ENCODE measurements at places on chromosomes 11 and 22.

DNA sequence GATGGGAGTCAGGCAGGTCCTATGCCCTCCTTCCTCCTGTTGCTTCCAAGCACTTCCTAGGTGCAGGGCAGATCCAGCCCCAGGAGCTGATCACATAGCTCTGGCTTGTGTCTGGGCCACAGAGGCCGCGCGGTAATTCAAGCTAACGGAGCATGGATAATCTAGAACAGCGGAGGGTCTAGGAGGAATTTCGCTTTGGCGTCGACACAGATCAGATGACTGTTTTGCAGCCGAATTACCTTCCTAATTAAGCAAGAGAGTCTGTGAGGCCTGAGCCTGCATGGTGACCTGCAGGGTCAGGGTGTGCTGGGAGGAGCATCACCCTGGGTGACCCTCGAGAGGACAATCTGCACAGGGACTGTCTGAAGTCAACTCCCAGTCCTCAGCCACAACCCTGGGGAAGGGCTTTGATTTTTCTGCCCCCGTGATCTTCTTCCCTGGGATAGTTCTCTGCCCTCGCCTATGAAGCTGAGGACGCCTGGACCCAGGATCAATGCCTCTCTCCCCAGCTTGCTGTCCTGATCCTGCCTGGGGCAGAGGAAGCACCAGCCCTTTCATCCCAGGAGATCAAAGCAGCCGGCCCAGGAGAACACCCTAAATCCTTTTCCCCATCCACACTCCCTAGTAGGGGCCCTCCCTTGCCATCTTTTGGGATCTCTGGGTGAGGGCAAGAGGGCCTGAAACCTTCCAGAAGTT lies 11.0 kb downstream of the NECTIN1 start:
- DNase-seq: peak; percentile 56

GRCh38 chr11:74000307-74001133 lies 8.4 kb downstream of the UCP3 start:
- no peak for DNase-seq

GRCh38 chr11:115193914-115194801 lies 310.1 kb downstream of the CADM1 start:
- DNase-seq: no peak

DNA sequence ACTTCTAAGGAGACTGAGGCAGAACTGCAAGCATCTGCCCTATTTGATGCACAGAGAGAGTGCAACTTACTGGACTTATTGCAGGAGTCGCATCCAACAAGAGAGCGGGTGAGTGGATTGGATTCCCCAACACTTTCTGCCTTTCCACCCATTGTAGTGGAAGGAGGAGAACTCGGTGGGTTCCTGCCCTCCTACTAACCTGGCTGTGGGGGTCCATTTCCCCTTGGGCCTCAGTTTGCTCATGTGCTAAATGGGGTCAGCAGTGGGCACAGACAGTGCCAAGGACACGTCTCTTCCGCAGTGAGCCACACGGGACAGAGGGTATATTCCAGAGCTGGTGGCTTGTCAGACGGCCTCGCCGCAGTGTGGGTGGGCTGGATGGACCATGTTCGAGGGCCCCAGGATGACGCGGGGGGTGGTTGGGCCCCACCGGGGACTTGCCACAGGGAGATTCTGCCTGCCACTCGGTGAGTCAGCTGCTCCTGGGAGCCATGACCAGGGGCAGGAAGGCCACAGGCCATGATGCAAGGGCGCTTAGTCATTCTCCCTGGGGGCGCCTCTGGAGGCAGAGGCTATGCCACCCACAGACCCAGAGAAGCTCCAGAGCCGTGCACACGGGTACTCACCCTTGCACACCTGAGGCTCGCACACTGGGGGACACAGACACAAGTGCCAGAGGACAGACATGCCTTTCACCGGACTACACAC lies 8.2 kb downstream of the ALX4 start:
- DNase-seq: no peak

GRCh38 chr11:8631395-8632118 lies 37.5 kb upstream of the STK33 start:
- DNase-seq: no peak

- peak; percentile 57 for DNase-seq
Measured at GRCh38 chr11:75946531-75947530, 131.8 kb downstream of the UVRAG start.

DNA sequence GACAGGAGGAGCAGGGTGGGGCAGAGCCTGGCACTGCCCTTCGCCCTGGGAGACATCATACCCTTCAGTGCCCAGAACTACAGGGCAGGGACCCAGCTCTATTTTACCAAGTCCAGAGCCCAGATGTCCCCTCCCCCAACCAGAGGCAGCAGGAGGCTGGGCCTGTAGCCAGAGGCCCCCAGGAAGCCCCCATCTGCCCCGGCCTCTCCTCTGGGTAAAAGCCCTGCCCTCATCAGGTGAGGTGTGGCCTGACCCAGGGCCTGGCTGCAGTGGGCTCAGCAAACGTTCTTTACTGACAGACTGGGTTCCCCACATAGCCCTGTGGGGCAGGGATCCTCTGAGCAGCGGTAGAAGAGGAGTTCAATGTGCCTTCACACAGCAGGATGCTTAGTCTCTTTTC lies 51.8 kb upstream of the SLC22A12 start:
- no peak for DNase-seq

- no peak for DNase-seq
Measured at GRCh38 chr11:2156416-2157182, 4.4 kb downstream of the INS start.

DNA sequence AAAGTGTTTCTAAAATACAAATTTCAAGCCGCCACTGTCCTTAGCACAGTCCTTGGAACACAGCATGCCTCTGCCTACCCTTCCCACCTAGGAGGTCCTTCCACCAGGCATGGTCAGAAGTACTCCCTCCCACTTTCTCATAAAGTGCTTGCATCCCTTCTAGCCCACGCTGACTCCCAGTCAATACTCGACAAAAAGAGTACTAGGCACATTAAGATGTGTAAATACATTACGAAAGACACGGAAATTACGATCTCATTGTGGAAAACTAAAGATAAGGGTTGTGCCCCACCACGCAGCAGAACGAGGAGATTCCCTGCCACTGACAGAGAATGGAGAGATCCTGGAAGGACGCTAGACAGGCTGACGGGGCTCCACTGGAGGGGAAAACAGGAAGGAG lies 13.5 kb downstream of the CHKA start:
- DNase-seq: no peak

DNA sequence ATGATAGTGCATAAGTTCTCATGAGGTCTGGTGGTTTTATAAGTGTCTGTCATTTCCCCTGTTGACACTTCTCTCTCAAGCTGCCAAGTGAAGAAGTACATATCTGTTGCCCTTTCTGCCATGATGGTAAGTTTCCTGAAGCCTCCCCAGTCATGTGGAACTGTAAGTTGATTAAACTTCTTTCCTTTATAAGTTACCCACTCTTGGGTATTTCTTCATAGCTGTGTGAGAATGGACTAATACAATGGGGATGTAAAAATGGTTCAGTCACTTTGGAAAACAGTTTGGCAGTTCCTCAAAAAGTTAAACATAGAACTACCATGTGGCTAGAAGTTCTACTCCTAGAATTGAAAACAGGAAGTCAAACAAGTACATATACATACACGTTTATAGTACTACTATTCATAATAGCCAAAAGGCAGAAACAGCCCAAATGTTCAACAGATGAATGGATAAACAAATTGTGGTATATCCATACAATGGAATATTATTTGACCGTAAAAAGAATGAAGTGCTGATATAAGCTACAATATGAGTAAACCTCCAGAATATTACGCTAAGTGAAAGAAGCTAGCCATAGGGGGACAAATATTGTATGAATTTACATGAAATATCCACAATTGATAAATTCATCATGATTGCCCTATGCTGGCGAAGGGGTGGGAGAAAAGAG lies 16.0 kb upstream of the DKK3 start:
- DNase-seq: no peak

GRCh38 chr11:12179019-12179418 lies 68.6 kb downstream of the MICAL2 start:
- no peak for DNase-seq

DNA sequence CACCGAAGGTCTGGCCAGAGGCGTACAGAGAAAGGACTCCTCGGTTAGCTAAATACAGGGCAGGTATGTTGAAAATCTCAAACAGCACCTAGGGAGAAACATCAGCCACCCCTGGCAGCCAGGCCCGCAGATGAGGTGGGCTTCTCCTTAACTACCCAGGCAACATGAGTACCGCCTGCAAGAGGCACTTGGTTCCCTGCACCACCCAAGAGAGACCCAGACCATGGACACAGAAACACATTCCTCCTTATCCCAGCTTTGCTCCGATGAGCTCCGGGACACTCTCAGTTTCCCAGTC lies 53.0 kb downstream of the DHCR7 start:
- no peak for DNase-seq

GRCh38 chr11:130762638-130763037 lies 153.6 kb downstream of the SNX19 start:
- DNase-seq: no peak

Measured in retinal pigment epithelial cell (primary cell).